ENCODE measurements at places on chromosomes 7 and 10.

- no peak for DNase-seq
Observed at GRCh38 chr10:69559525-69559924, 13.7 kb downstream of the NEUROG3 start.

DNA sequence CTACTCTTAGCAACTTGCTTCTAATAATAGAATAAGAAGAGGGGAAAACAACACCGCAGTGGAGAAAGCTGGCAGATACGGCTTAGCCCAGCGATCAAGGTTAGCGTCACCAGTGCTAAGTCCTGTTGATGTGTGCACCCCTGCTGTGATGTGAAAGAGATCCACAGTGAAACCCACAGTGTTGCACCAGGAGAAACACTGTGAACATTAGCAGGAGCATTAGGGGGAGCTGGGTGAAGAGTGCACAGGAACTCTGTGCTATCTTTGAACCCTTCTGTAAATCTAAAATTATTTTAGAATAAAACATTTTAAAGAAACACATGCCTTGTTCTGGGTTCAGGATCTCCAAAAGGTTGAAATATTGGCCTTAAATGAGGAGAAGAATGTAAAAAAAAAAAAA, 154.1 kb upstream of the UNC5B start:
- no peak for DNase-seq

- DNase-seq = no peak
Observed at GRCh38 chr7:32914184-32914583, 22.6 kb upstream of the KBTBD2 start.

DNA sequence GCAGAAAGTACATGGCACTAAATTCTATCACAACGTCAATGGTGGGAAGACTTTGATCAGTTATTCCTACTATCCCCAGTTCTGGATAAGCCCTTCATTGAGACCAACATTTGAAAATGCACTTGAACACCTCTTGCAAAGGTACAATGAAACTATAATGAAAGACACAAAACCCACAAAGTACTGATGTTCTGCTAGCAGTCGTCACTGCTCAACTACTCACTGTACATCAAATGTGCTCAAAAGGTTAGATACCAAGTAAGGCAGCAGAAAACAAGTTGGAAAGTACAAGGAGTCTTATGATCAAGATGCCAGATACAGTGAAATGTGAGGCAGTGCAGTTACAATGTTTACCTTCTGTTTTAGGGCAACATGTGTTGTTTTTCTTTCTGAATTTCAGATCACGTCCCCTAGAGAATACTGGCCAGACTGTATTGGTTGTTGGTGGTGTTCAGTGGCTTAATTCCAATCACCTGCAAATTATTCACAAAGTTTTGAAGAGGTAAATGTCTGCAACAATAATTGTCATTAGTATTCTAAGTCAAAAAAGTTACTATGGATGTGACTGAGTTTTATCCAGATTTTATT, 62.4 kb upstream of the WNT16 start:
- no peak for DNase-seq

GRCh38 chr10:30013757-30014156, 45.6 kb downstream of the JCAD start:
- DNase-seq = peak; percentile 73

DNA sequence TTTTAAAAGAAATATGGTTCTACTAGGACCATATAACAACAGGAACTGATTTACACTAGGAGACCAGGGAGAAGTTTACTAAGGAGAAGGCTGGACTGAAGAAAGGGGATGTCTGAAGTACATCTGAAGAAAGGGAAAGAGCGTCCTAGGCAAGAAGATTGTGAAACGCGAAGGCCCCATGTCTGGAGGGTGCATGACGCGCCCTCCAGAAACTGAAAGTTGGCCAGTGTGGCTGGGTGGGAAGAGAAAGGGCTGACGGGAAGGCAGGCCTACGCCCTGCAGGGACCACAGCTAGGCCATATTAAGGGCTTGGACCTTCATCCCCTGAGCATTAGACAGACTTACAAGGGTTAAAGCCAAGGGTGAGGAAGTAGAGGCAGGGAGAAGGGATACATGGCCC, 158.0 kb downstream of the TRIL start:
- no peak for DNase-seq

DNA sequence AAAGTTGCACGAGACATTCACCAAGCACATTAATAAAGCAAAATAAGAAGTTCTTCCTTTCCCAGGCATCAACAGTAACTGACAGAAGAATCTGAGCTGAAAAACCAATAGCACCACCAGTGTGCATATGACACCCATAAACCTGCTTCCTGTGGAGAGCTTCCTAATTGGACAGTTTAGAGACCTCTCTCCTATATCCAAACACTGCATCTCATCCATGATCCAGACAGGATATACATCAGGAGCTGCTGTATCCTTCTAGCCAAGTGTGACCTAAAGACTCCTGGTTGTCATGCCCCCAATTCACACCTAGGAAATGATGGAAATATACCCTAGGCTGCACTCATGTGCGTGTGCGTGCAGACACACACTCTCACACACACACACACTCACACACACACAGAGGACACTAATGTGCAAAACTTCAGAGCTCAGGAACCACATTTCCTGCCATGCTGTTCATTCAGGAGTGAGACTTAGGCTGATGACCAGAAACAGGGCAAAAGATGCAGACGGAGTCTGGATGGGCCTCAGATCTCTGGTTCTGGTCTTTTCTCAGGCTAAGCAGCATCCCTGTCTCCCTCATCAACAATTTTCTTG, 58.0 kb downstream of the MAP3K8 start:
- no peak for DNase-seq

DNA sequence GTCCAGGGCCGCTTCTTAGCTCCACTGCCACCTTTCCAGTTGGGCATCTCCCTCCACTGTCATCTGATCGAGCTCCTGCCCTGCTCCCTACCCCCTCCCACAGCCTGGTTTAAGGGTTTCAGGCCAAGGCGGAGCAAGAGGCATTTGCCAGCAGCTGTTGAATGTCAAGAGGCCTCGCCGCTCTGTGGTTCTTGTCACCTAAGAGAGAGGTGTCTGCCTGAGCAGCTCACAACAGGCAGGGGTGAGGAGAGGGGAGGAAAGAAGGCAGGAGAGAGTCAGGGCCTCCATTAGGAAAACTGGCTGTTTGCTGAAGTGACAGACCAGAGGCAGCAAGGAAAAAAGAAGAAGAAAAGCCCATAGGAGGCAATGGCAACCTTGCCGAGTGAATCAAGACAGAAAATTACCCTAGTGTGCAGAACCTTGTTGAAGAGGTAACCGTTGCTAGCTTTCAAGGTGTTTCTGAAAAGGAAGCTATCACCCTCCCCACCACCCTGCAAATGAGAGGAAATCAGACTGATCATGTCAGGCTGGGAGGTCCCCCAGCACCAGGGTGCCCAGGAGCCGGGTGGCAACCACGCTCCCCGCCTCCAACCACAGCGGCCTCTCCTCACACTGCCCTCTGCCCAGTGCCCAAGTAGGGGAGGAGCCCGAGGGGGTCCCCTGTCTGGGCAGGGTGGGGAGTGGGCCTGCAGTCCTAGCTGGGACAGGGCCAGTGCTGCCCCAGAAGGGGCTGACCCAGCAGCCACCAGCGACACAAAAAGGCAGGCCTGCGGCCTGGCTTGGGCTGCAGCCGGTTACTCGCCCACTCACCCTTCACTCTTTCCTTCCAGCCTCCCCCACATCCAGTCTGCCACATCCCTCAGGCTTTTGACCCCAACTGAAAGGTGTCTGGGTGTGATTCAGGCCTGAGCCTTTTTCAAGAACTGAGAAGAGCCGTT, 7.1 kb downstream of the GATA3 start:
- no peak for DNase-seq

DNA sequence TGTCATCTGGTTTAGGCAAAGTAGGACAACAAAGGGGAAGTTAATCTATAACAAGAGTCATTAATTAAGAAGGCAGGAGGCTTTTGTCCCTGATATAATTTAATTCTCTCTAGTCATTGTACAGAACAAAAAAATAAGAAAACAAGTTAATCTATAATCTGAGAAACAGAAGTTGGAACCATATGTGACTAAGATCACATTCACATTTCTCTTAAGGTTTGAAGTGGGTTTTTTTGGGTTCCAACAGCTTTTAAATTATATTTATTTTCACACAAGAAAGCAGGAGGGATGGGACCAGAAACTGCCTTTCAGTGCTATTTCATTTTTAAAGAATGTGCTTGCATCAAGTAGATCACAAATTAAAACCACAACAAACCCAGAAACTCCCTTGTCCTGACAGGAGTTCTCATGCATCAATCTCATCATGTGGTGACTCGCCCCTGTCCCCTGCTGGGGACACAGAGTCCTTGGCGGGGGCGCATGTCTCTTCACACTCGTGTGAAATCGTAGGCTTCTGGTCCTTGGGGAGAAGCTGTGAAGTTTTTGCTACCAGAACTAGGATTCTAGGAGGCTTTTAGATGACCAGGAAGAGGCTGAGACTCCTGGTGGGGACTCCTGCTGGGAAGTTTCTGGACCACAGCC, 10.1 kb upstream of the OPN4 start:
- DNase-seq = peak; percentile 49

GRCh38 chr10:18664841-18665478, 5.7 kb downstream of the ARL5B start:
- no peak for DNase-seq

DNA sequence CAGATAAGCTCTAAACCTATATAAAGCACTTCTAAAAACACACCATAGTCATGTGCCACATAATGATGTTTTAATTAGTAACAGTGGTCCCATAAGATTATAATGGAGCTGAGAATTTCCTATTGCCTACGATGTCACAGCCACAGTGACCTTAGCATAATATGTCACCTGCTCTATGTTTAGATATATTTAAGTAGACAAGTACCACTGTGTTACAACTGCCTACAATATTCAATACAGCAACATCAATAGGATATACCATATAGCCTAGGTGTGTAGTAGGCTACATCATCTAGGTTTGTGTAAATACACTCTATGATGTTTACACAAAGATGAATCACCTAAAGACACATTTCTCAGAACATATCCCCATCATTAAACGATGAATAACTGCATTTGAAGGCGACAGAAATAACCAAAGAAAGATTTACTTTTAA, 24.5 kb downstream of the GPR22 start:
- DNase-seq = no peak

GRCh38 chr10:51005551-51005950, 68.7 kb upstream of the PRKG1 start:
- no peak for DNase-seq

DNA sequence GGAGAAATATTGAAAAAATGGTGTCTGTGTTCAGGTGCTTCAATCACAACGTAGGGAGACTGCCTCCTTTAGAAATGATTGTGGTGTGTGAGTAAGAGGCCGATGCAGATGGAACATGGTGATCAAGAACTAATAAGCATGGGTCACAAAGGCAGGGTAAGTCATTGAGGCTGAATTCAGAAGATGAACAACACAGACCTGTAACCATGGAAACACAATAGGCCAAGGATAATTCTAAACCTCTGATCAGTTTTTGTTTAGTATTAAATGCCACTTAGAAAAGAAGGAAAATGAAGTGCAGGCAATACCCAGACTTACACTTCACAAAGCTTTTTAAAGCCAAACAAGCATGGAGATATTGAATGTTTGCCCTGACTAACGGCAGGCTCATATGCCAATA, 32.8 kb upstream of the TAS2R16 start:
- DNase-seq = peak; percentile 38

DNA sequence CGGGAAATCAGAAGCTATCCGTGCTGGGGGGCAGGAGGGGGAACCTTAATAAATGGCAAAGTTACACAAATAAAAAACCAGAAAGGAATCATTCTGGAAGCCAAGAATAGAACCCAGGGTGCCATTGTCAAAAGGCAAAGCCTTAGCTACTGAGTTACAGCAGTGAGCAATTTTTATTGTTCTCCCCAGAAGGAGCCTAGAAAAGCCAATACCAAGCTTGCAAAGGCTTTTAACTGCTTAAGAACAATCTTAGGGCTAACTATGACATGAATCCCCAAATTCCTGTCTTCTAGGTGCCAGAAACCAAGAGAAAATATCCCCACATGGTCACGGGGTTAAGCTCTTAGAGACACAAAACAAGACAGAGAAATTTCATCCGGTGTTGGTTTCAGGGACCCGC, 482.7 kb downstream of the CCSER2 start:
- no peak for DNase-seq

DNA sequence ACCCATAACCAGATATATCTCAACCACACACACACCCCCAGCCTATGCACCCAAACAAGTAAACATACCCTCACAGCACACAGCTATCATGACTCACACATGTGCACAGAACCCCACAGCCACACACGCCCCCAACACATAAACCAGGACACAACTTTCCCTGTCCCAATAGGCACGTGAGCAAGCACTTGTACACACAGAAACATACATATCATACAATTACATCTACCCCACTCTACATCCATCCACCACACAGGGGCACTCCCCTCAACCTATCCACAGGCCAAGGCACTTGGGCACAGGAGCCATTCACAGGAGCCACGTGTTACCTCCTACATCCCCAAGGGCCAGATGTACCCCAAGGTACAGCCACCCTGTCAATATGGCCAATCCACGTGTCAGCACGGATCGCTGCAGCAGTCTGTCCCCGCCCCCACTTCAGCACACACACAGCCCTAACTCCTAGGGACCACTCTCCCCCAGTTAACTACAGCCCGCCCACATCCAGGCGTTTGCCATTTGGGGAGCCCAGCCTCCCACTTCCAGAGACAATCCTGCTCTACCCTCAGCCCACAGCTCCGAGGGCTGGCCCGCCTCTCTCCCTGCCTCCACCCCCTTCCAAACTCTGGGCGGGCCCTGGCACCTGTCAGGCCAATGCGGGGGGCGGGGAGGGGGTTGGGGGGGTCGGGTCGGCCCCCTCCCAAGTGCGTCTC, 163.5 kb downstream of the SH3PXD2A start:
- no peak for DNase-seq

GRCh38 chr7:13920053-13920697, 69.3 kb downstream of the ETV1 start:
- peak; percentile 100 for DNase-seq

- peak; percentile 94 for DNase-seq
Observed at GRCh38 chr10:110273474-110273873, 31.2 kb downstream of the SMNDC1 start.

DNA sequence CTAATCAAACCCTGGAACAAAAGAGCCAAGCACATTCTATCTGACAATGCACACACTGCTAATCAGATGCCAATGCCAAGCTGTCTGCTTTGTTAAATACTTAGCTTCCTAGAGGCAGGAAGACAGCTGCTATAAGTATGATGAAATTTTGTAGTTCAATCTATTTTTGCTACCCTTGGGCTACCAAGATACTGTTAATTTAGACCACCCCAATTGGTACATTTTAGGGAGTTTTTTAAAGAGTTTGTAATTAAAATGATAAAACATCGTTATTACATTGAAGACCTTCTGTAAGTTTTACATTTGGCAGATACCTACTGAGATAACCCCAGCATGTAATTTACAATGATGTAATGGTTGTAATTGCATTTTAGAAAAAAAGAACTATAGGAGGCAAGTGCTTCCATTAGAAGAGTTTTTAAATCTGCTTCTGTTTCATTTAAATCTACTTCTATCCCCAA, 268.5 kb downstream of the ADK start:
- DNase-seq = no peak

GRCh38 chr7:2668401-2668800, 19.6 kb upstream of the AMZ1 start:
- peak; percentile 61 for DNase-seq
